HL-60 (cell line): ENCODE measurements at places on chromosomes 7 and 10.

DNA sequence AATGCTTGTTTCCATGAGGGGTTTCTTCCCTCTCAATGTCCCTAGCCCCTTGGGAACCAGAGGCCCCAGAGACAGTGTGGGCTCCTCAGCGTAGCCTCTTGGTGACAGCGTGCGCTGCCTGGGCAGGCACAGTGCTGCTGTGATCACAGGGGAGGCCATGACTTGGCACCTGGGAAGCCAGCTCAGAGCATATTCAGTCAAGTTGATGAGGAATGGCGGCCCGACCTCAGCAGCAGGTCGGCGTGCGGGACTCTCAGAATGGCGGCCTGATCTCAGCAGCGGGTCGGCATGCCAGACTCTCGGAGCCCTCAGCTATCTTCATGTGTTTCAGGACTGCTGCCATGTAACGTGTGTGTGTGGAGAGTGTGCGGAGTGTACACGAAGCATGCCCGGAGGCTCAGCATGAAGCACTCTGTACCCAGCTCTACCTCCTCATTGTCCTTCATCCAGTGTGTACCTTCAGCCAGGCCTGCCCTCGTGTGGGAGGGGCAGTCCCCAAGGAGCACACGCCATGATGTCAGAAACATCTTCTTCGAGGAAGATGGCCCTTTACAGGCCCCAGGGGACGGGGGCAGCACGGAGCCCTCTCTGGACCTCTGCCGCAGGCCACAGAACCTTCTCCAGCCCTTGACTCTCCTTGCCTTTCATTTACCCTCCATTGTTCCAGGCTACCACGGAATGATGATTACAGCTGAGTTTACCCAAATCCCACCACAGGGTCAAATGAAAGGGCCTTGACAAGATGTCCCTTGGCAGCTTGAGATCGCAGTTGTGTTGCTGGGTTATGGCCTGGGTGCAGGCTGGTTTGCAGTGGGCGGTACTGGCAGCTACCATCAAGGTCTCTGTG lies 130.4 kb downstream of the SMURF1 start:
- DNase-seq: no peak

DNA sequence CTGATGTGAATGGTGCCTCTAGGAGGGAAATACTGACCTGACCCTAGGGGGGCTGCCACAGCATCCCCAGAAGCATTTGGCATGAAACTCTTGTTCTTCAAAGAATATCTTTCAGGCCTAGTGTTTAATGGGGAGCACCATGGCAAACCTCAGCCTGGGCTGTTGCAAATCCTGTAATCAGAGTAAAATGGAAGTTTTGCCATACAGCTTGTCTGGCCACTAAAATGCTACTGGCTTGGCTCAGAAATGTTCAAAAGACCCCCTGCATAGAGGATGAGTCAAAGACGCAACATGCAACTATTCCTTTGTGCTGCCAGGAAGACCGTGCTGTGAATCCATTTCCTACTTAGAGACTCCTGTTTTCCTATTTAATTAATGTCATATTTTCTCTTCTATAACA lies 26.7 kb downstream of the HECW1 start:
- DNase-seq: no peak

GRCh38 chr7:86953653-86954336 lies 105.7 kb downstream of the ELAPOR2 start:
- DNase-seq: no peak

GRCh38 chr7:88522771-88523293 lies 216.1 kb upstream of the STEAP4 start:
- no peak for DNase-seq

GRCh38 chr7:55723621-55723941 lies 139.0 kb downstream of the SEPTIN14 start:
- no peak for DNase-seq

DNA sequence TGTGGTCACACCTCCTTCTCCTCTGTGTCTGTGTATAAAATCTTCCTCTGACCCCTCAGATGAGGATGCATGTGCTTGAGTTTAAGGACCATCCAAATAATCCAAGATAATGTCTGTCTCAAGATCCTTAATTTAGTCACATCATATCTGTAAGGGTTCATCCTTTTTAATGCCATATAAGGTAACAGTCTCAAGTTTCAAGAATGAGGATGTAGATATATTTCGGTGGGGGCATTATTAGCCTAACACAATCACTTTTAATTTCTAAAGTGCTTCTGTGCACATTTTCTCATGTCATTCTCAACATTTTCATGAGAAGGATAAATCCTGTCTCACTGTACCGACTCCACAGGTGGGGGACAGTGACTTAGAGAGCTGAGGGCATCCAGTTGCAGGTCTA lies 235.3 kb downstream of the BUB3 start:
- DNase-seq: no peak

DNA sequence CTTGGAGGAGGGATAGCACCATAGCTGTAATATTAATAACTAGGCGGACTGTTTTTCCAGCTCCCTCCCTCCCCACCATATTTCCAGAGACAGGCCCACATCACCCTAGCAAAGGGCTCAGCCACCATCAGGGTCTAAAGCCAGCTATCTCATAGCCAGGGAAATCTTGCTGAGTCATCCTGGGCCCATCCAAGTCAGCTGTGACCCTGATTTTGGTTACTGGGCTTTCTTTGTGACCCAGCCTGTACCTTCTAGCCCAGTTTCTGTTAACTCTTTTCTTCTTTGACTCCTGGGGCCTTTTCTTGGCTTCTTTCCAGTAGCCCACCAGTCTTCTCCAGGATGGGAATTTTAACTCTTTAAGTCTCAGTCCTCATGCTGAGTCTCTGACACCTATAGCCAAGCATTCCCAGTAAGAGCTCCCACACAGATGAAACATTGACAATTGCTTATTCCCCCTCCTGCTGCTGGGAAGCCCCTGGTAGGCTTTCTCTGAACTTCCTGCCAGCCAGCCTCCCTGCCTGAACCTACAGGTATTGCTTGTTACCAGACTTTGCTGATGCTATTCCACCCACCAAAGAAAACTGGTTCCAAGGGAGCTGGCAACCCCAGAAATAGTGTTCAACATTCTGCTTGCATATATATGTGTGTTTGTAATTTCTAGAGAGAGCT lies 34.8 kb upstream of the ADO start:
- DNase-seq: no peak
